GM13976 (cell line): ENCODE measurements at places on chromosomes 5 and 9.

DNA sequence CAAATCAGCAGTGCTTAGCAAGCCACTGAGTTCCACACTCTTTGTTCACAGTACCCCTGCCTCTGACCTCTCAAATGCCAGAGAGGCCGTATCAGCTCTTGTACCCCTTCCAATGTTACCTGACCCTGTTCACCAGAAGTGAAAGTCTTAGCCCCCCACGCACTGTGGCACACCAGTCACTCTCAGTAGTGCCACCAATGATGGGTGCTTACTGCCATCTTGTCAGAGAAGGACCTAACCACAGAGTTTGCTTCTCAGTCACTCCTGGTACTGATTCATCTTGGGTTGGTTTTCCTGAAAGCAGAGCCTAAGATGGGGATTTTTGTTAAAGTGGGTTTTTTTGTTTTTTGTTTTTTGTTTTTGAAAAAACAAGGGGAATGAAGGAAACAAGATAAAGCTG, 28.8 kb upstream of the PANK3 start:
- no peak for DNase-seq

- DNase-seq: no peak
Observed at GRCh38 chr9:85202596-85202995, 533.1 kb downstream of the NTRK2 start.

- DNase-seq: no peak
Observed at GRCh38 chr5:171422495-171422894, 3.0 kb downstream of the FGF18 start.

DNA sequence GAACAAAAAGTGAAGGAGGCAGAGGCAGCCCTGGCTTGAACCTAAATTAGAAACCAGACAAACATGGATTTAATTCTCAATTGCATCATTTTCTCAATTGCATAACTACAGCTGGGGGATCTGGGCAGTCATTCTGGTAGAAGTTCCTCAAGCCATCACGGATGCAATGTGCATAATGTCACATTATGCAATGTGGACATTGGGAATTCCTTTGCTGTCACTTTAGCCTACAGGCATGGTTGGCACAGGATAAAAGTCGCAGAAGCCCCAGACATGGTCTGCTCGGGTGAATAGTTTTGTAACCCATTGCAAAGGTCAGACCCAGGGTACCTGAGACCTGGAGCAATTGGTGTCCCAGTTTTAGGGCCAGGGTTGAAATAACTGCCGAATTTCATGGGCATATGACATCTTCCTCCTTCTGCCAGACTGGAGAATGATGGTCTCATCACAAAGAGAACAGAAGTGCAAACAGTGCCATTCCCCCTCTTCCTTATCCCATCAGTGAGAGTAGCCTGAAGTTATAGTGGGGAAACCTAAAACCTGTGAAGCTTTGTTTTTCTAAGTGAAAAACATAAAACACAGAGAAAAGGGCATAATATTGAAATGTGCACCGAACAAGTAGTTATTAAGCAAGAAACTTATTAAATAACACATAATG, 290.8 kb downstream of the MSX2 start:
- no peak for DNase-seq

DNA sequence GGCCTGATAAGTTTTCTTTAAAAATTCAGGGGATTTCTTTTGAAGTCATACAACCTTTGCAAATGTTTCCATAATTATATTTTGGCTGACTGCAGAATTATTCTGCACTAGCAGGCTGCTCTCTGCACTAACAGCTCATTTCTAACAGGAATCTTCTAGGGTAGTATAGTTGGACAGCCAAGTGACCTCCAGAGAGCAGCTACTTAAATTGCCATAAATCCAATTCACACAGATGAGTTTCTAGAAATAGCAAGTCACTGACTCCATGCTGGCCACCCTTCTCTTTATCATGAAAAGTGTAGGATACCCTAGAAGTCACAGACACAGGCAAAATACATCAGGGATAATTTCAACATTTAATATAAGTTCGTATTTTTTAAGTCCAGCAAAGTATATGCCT, 110.9 kb upstream of the TARS1 start:
- no peak for DNase-seq

- DNase-seq: no peak
Observed at GRCh38 chr5:162502780-162503179, 435.2 kb downstream of the GABRG2 start.

- DNase-seq: no peak
Observed at GRCh38 chr9:38228331-38229103, 159.5 kb upstream of the SHB start.

DNA sequence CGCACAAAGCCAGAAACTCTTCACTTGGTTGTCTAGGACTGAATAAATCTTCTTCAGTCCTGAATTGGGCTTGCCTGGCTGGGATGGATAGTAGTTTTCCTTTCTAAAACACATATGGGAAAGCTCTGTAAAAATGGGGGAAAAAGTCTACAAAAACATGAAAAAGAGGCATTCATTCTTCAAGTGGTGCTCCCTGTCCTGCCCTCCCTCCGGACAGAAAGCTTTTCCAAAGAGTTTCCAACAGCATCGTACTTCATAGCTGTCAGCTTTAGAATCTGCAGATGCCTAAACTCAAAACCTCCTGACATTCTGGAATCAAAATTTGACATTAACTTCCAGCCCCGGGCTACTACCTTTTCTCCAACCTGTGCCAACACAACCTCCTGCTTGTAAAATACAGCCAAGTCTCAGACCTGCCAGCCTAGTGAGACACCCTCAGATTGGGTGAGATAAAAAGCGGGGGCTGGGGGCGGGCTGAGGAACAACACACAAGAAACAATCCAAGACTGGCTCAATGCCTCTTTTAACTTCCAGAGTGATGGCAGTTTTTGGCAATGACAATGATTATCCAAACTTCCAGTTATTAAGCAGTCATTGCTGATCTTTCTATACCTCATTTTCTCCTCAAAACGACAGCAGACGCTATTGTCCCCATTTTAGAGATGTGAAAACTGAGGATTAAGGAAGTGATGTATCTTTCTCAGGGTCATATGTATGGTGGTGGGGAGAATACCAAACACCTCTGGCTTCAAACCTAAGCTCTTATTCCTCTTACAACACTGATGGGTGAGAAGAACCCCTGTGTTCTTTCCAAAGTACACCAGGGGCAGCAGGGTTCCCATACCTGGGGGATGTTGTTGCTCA, 1.3 kb downstream of the TNC start:
- DNase-seq: no peak

- DNase-seq: no peak
Observed at GRCh38 chr9:65400886-65401285, 115.9 kb upstream of the FOXD4L5 start.

DNA sequence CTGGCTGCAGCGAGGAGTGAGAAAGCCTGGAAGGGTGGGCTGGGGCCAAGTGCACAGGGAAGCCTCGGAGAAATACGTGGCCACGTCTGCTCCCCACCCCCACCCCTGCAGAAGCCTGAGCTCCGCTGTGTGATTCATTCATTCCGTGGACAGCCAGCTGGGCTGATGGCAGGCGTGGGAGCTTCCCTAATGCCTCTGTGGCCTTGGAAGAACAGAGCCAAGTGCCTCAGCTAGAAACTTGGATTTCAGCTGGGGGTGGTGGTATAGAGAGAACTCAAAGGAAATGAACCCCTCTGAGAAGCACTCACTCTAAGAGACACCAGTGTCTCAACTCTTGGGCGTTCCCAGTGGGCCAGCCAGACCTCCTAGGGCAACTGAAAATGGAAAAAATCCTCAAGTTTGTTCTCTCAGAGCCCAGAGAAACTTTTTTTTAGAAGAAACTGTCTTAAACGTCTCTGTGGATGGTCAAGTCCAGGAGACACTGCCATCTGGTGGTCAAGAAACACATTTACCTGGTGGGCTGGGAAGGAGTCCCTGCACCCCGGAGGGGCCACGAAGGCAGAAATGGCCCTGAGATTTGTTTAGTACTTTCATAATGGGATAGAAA, 18.0 kb downstream of the ATOX1 start:
- peak; percentile 67 for DNase-seq

DNA sequence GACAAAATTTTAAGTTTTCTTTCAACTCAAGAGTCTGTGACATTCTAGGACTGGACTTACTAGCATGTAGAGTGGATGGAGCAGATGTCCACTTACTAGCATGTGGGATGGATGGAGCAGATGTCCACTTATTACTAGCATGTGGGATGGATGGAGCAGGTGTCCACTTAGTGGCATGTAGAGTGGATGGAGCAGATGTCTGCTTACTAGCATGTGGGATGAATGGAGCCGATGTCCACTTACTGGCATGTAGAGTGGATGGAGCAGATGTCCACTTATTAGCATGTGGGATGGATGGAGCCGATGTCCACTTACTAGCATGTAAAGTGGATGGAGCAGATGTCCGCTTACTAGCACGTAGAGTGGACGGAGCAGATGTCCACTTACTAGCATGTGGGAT, 2.4 kb downstream of the SLC36A1 start:
- DNase-seq: no peak

DNA sequence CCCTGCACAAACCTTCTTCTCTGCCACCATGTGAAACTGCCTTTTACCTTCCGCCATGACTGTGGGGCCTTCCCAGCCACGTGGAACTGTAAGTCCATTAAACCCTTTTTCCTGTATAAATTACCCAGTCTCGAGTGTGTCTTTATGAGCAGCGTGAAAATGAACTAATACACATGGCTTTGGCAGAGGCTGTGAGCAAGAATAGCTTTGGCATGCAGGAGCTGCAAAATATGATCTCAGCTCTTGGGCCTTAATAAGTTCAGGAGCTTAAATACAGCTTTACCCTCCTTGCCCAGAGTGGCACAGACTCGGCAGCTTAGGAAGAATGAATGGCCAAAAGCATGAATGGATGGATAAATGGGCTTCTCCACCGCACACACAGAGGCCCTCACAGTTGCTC, 15.7 kb upstream of the SLC36A1 start:
- no peak for DNase-seq

DNA sequence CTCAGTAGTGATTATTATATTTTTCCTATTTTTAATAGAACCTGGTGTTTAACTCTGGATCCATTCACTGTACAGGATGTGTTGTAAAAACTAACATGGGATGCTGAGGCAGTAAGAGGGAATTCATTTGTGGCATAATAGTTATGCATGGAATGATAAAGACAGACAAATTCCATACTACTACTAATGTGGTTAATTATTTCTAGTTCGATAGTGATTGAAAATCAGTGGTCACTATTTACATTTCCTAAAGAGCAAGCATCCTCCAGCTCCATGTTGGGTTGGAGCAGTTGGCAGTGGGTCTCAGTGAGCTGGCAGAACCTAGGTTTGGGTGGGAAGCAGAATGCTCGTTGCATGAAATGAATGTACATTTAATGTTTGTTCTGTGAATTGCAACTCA, 122.6 kb downstream of the SAXO1 start:
- no peak for DNase-seq

DNA sequence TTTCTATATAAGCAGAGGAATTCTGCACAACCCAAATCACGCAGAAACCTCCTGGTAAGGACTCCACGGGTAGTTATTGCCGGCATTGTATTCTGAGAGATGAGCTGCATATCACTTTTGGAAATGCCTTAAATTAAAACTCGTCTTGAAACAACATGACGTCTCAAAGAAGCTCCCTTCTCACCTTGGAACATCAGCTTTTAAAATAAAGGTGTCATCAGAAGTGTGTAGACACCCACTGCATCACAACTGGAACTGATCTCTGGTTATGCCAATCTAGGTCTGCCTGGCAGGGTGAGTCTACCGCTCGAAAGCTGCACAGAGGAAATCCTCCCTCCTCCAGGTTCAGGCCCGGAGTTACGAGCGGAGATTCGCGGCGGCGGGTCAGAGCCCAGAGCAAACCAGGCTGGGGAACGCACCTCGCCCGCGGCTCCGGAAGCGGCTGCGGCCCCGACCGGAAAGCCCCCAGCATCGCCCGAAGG, 974 bp upstream of the SLC12A2 start:
- no peak for DNase-seq

DNA sequence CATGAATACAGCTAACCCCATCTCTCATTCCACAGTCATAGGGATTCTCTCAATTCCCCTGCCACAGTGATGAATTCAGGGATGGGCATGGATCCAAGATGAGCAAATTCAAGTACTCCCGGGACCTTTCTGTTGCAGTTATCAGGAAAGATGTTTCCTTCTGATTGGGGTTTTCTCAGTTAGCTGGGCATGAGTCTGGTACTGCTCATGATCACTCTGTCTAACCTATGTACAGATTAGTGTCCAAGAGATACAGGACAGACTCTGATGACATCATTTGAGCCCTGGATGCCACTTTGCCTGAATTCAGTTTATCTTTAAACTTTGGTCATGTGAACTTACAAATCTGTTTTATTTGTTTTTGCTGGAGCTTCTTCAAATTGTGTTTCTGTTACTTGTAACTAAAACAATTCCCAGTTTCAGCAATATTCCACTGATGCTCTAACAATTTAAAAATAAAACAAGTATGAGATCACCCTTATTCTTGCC, 257.7 kb upstream of the KLF9 start:
- no peak for DNase-seq

- no peak for DNase-seq
Observed at GRCh38 chr5:107466233-107466769, 204.4 kb downstream of the EFNA5 start.

- DNase-seq: peak; percentile 86
Observed at GRCh38 chr5:149831492-149831891, 101.4 kb downstream of the PPARGC1B start.

GRCh38 chr5:180832638-180833068, 28.4 kb downstream of the ZFP62 start:
- peak; percentile 51 for DNase-seq

GRCh38 chr5:169980418-169981053, at the start of gene INSYN2B:
Gene INSYN2B (minus strand): TSS chr5:169980495. CDS start chr5:169883898, 96,597 bp downstream.
- peak; percentile 30 for DNase-seq

DNA sequence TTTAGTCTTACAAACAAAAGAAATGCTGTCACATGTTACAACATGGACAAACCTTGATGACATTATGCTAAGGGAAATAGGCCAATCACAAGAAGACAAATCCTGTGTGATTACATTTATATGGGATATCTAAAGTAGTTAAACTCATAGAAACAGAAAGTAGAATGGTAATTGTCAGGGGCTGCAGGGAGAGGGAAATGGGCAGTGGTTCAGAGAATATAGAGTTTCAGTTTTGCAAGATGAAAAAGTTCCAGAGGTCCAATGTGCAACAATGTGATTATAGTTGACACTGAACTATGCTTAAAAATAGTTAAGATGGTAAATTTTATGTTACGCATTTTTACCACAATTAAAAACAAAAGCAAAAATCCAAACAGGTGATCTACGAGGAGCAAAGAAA, 265.5 kb downstream of the NDUFS4 start:
- DNase-seq: no peak

DNA sequence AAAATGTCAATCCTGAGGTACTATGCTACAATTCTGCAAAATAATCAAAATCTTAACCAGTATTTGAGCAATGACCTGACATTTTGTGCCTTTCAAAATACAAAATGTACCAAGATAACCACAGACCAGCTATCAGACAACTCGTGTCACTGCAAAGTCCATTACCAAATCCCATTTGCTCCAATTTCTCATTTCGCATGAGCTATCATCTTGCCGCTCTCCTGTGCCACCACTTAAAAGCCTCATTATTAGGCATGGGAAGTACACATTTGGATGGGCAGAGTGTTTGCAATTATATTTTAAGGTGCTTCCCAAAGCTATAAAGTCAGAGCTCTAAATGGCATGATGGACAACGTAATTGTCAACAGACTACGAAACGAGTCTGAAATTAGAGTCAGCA, 205.2 kb downstream of the AGTPBP1 start:
- no peak for DNase-seq
